Activated naive CD4-positive, alpha-beta T cell treated with anti-CD3 and anti-CD28 coated beads for 36 hours (primary cell): ENCODE measurements at places on chromosomes 12 and 14. TPM values are rescaled to one million over a fixed set of nuclear protein-coding genes. Genes with fewer than 3 reads are reported as not detected.

DLGAP5 gene
- total RNA-seq = 120 TPM

DNA sequence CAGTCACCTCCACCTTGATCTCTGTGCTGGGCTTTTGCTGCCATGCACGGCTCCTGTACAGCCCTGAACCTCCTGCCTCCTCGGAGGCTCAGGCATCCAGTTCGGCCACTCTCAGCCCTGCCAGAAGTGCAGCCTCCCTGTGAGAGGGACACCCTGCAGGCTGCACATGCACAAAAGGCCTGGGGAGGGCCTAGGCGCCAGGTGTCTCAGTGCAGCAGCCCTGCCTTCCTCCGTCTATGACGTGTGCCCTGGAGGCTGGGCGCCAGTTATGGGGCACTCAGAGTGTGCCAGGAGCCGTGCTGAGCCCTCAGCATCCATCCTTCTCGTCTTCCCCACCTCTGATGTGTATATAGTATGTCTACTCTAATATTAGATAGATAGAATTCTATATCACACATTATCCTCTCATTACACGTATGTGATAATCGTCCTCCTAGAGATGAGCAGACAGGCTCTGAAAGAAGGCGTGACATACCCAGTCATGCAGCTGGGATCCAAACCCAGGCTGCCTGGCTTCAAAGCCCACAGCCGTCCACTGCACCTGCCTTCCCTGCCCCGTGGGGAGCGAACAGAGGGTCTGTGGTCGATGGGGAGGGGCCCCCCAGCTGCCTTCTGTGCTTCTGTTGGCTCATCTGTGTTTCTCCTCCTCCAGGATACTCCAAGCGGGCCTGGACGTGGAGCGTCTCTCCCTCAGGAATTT lies 101.1 kb downstream of the B4GALNT3 start:
- DNase-seq = no peak
- H3K4me3 ChIP-seq = no peak overlapping the region
- no peaks in the 10 kb centered on the region for H3K27me3 ChIP-seq
- peaks cover 1% of the 10 kb centered on the region for H3K36me3 ChIP-seq

- no peaks in the 10 kb centered on the region for H3K36me3 ChIP-seq
- no peak for DNase-seq
- H3K4me1 ChIP-seq = no peaks in the 10 kb centered on the region
- H3K27ac ChIP-seq = no peak overlapping the region
- no peak overlapping the region for H3K4me3 ChIP-seq
These were observed 84.7 kb upstream of the TSPAN8 start for GRCh38 chr12:71242511-71242910.

GRCh38 chr12:94309373-94309772 lies 150.3 kb downstream of the CEP83 start:
- no peak overlapping the region for H3K4me3 ChIP-seq
- no peaks in the 10 kb centered on the region for H3K27me3 ChIP-seq
- no peak for DNase-seq
- H3K4me1 ChIP-seq = peaks cover 18% of the 10 kb centered on the region
- H3K36me3 ChIP-seq = peaks cover 57% of the 10 kb centered on the region

- H3K4me1 ChIP-seq = no peaks in the 10 kb centered on the region
- H3K36me3 ChIP-seq = no peaks in the 10 kb centered on the region
- H3K27ac ChIP-seq = no peak overlapping the region
- no peak for DNase-seq
- H3K4me3 ChIP-seq = no peak overlapping the region
- peaks cover 3% of the 10 kb centered on the region for H3K27me3 ChIP-seq
These were observed 250.0 kb downstream of the GLT1D1 start for GRCh38 chr12:129103231-129103630.

DNA sequence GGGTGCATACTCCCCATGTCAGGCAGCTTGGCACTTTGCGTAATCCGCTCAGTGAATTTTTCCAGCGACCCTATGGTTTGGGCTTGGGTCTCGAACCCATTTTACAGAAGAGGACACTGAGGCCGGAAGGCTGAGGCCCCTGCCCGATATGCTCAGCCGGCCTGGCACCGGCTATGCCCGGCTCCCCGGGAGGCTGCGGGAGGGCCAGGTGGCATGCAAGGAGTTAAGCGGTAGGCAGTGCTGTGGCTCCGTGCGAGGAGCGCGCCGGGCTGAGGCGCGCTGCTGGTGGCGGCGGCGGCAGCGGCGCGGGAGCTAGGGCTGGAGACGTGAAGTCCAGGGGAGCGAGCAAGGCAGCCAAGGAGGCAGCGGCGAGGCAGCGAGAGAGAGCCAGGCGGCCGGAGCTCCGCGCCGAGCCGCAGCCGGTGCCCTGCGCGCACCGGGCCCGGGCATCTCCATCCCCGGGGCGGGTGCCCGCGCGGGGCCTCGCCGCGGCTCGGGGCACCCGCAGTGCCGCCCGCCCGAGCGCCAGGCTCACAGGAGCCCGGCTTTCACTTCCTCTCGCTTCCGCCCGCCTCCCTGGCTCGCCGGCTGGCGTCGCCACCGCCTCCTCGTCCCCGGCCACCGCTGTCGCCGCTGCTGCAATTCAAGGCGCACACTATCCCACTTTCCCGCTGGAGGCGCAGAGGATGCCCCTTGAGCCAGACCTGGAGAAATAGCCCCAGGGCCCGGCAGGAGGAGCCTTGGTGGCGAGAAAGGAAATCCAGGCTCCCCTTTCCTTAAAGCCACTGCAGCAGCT lies at the start of gene WSCD2:
Gene WSCD2, plus strand, starts transcription at position 272 of the 796 bp plus-strand sequence. CDS start 66,545 bp downstream, outside the sequence.
- H3K27ac ChIP-seq = no peak within 1 kb of the TSS
- DNase-seq = no peak
- H3K36me3 ChIP-seq = no peaks in the 10 kb centered on the region
- H3K4me3 ChIP-seq = no peak within 1 kb of the TSS
- H3K4me1 ChIP-seq = peaks cover 2% of the 10 kb centered on the region
- H3K27me3 ChIP-seq = peaks cover 32% of the 10 kb centered on the region

- H3K27ac ChIP-seq = peak overlapping the region; percentile 63
- no peak overlapping the region for H3K4me3 ChIP-seq
- DNase-seq = no peak
- peaks cover 27% of the 10 kb centered on the region for H3K4me1 ChIP-seq
- no peaks in the 10 kb centered on the region for H3K27me3 ChIP-seq
- no peaks in the 10 kb centered on the region for H3K36me3 ChIP-seq
These were observed 54.9 kb upstream of the PPP2R5C start for GRCh38 chr14:101706509-101707067.

DNA sequence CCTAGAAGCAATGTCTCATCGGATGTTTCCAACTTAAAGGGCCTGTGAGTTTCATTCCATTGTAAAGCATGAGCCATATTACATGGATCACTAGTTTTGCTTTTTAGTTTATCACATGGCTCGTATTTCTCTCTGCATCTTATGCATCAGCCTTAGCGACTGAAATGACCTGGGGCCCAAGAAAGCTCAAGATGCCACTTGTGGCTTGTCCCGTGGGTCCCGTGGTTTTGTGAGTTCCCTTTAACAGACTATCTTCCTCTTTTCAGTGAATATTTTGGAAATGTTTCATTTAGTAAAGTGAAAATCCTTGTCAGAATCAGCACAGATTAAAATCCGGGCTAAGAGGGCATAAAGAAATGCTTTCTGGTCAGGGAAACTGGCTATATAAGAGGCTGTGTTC lies 86.2 kb upstream of the PPM1H start:
- no peak overlapping the region for H3K27ac ChIP-seq
- no peak for DNase-seq
- peaks cover 7% of the 10 kb centered on the region for H3K27me3 ChIP-seq
- no peak overlapping the region for H3K4me3 ChIP-seq
- H3K4me1 ChIP-seq = no peaks in the 10 kb centered on the region
- H3K36me3 ChIP-seq = no peaks in the 10 kb centered on the region
